Aorta (tissue), 5 donors: ENCODE measurements at places on chromosomes 2 and 18. TPM values are rescaled to one million over a fixed set of nuclear protein-coding genes. Genes with fewer than 3 reads are reported as not detected.

GRCh38 chr2:8649718-8650117, 32.1 kb upstream of the ID2 start:
- no peaks in the 10 kb centered on the region for H3K4me1 ChIP-seq
- H3K27ac ChIP-seq: no peak overlapping the region
- no peaks in the 10 kb centered on the region for H3K36me3 ChIP-seq
- DNase-seq: no peak

GRCh38 chr2:178782236-178782635, 25.0 kb downstream of the TTN start:
- H3K27ac ChIP-seq: no peak overlapping the region
- no peaks in the 10 kb centered on the region for H3K27me3 ChIP-seq
- DNase-seq: no peak
- no peaks in the 10 kb centered on the region for H3K36me3 ChIP-seq
- H3K4me3 ChIP-seq: no peak overlapping the region
- no peaks in the 10 kb centered on the region for H3K4me1 ChIP-seq

DNA sequence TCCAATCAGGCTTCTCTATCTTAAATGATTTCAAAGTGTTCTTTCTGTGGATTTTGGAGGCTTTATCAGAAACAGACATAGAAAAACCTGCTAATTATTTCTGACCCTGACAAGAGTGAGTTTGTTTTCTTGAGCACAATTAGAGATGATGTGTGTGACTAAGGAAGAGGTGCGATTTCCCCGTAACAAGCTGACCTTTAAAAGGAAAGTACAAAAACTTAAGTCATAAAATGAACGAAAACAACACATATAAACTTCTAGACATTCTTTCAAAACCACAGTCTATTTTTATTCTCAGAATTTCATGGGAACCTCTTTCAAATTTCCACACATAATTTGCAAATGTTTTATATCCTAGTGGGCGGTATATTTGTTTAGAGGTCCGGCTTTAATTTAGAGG, 604.8 kb downstream of the CPS1 start:
- no peak for DNase-seq
- H3K4me3 ChIP-seq: no peak overlapping the region
- H3K27me3 ChIP-seq: no peaks in the 10 kb centered on the region
- no peak overlapping the region for H3K27ac ChIP-seq
- no peaks in the 10 kb centered on the region for H3K36me3 ChIP-seq
- no peaks in the 10 kb centered on the region for H3K4me1 ChIP-seq

The ACP1 gene
- 49.8 TPM for total RNA-seq

The SPP2 gene
- total RNA-seq: not detected

GRCh38 chr2:96916646-96917543, 47.0 kb upstream of the SEMA4C start:
- H3K27me3 ChIP-seq: no peaks in the 10 kb centered on the region
- no peak overlapping the region for H3K27ac ChIP-seq
- no peaks in the 10 kb centered on the region for H3K36me3 ChIP-seq
- no peaks in the 10 kb centered on the region for H3K4me1 ChIP-seq

GRCh38 chr2:216195565-216196029, 86.4 kb downstream of the XRCC5 start:
- no peak overlapping the region for H3K27ac ChIP-seq
- H3K4me3 ChIP-seq: no peak overlapping the region
- no peaks in the 10 kb centered on the region for H3K27me3 ChIP-seq
- no peaks in the 10 kb centered on the region for H3K4me1 ChIP-seq
- peaks cover 7% of the 10 kb centered on the region for H3K36me3 ChIP-seq
- DNase-seq: no peak

DNA sequence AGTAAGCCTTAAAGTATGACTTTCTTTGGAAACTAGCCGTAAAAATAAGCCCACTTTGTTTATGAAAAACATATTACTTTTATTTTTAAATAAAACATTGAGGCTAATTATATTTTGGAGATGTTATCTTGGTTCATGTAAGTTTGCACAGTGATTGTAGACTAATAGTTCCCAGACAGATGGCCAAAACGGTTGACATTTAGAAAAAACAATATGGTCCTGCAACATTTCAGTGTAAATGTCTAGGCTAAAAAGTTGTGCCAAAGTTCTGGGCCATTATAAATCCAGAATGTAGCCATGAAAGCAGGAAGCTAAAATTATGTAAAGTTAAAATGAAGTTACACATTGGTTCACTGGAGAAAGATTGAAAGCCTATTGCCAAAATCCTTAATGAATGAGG, 43.6 kb downstream of the SLC5A7 start:
- H3K36me3 ChIP-seq: no peaks in the 10 kb centered on the region
- no peak overlapping the region for H3K27ac ChIP-seq
- no peak overlapping the region for H3K4me3 ChIP-seq
- DNase-seq: no peak
- no peaks in the 10 kb centered on the region for H3K4me1 ChIP-seq

- no peak overlapping the region for H3K4me3 ChIP-seq
- H3K27me3 ChIP-seq: no peaks in the 10 kb centered on the region
- H3K27ac ChIP-seq: no peak overlapping the region
- DNase-seq: no peak
These were observed 31.7 kb upstream of the ZNF396 start for GRCh38 chr18:35408843-35409261.

GRCh38 chr2:232609607-232610006, 23.8 kb upstream of the EFHD1 start:
- no peak for DNase-seq
- no peaks in the 10 kb centered on the region for H3K4me1 ChIP-seq
- no peaks in the 10 kb centered on the region for H3K27me3 ChIP-seq
- H3K27ac ChIP-seq: no peak overlapping the region
- H3K4me3 ChIP-seq: no peak overlapping the region
